Thoracic aorta (tissue), 2 donors: ENCODE measurements at places on chromosomes 6 and 20. TPM values are rescaled to one million over a fixed set of nuclear protein-coding genes. Genes with fewer than 3 reads are reported as not detected.

SIM1 gene
- total RNA-seq: not detected

ACTL10 gene
- 3.1 TPM for total RNA-seq

MYB gene
- total RNA-seq: not detected

XKR7 gene
- total RNA-seq: not detected

DNA sequence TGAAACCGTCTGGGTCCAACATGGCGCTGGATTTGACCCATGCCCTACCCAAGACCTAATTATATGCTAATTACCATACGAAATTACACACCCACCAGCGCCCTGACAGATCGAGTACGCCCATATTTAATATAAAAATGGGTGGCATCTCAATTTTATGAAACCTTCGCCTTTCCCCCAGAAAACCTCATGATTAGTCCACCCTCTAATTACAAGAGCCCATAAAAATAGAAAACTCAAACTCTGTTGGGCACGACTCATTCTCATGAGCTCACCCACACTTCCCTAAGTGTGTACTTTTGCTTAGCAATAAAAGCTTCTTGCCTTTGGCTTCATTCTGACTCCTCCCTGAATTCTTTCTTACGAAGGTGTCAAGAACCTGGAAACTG lies 136.4 kb downstream of the OR2B2 start:
- no peak for DNase-seq

- DNase-seq: no peak
Measured at GRCh38 chr6:107353773-107354382, 105.5 kb downstream of the PDSS2 start.

DNA sequence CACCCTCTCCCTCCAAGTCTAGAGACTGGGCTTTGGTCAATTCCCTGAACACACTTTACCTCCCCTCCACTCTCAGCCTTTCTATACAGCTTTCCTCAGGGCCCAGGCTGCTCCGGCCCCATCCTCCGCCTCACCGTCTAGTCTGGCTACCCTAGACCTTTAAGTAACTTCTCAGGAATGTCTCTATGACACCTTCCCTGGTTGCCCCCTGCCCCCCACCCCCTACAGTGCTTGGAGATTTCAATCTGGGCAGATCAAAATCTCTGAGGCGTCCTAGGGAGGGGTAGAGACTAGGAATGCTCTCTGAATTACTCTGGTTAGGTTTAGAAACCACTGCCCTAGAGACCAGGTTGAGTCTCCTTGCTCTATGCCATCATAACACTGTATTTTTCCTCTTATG lies 6.1 kb downstream of the UBE2J1 start:
- no peak for DNase-seq

GRCh38 chr20:62653951-62654685 lies 11.8 kb downstream of the SLCO4A1 start:
- DNase-seq: no peak

- no peak for DNase-seq
Measured at GRCh38 chr6:16735014-16735413, 26.2 kb downstream of the ATXN1 start.

GRCh38 chr6:3776881-3777507 lies 25.5 kb upstream of the PXDC1 start:
- no peak for DNase-seq

- no peak for DNase-seq
Measured at GRCh38 chr6:124872361-124873065, 89.7 kb upstream of the RNF217 start.

- DNase-seq: no peak
Measured at GRCh38 chr20:2149507-2149906, 47.9 kb downstream of the STK35 start.

GRCh38 chr20:10631126-10631525 lies 42.7 kb downstream of the JAG1 start:
- DNase-seq: no peak

DNA sequence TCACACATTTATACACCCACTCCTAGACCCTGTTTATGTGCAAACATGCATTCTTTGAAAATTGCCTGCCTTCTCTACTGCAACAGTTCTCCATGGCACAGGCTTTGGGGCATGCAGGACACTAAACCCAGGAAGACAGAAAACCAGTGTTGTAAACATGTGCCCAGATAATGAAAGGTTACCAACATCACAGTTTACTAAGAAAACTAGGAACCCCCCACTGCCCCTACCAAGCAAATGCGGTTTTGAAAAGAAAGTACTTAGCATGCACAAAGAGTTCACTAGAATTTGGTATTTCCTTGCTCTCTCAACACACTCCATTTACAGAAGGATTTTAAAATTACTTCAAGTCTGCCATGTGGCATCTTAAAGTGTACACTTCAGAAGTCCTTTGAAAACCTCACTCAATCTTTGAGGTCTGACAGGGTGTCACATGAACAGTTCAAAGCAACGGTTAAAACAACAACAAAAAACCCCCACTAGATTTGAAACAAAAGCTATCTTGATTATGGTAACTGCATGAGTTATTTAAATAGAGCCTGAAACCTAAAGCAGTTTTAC lies 245.0 kb downstream of the GMPR start:
- DNase-seq: no peak
